ENCODE measurements at places on chromosomes 4 and X.

DNA sequence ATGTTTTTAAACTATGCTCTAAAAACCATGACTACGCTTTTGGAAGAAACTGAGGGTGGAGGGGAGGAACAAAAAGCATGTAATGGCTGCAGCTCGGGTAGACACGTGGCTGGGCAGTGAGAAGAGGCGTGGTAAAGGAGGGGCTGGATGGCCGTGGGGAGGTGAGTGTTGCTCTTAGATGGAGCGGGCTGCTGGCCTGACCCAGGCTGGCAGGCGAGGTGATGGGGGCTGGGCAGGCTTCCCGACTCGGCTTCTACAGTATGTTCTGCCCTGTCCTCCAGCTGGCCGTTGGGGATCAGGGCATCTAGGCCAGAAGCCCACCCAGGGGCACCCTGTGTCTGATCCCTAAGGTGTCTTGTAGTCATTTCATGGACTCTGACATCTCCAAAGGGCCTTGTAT, 60.7 kb downstream of the EFHC2 start:
- DNase-seq, result no peak

DNA sequence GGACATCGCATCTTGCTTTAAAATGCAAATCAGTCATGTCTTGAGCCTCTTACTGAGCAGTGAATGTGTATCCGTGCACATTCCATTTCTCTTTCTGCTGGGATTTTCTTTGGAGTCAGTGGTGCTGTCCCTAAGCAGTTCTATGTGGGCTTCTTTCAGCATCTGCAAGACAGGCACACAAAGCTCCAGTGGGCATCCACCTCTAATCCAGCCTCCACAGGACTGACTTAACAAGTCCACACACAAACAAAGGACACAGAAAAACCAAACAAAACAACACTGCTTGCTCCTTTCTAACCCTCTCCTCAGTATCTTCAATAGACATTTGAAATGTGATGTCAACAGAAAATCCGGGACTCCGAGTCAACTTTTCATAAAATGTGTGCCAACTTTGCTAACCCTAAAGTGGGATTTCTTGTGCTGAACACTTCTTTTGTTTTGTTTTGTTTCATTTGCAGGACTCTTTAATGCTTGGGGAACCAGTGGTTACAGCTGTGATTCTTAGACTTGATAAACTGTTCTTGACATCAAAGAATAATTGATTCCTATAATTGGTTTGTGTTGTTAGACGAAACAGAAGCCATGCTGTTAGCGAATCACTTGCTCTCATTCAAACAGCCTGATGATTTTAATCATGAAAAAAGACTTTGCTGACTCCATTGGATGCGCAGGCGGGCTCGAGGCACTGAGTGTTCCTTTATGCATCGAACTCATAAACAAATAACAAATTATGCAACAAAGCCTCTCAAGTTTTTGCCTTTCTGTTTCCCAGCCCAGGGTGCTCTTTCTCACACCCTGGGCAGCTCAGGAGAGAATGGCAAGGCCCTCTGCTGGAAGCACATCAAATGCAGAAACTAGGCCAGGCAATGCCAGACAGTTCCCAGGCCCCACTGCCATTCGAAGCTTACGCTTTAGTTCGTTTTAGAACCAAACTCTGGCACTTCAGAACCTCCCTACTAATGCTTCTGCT, 20.1 kb downstream of the ETNPPL start:
- no peak for DNase-seq

GRCh38 chr4:121860121-121860520, 10.2 kb downstream of the BBS7 start:
- no peak for DNase-seq

DNA sequence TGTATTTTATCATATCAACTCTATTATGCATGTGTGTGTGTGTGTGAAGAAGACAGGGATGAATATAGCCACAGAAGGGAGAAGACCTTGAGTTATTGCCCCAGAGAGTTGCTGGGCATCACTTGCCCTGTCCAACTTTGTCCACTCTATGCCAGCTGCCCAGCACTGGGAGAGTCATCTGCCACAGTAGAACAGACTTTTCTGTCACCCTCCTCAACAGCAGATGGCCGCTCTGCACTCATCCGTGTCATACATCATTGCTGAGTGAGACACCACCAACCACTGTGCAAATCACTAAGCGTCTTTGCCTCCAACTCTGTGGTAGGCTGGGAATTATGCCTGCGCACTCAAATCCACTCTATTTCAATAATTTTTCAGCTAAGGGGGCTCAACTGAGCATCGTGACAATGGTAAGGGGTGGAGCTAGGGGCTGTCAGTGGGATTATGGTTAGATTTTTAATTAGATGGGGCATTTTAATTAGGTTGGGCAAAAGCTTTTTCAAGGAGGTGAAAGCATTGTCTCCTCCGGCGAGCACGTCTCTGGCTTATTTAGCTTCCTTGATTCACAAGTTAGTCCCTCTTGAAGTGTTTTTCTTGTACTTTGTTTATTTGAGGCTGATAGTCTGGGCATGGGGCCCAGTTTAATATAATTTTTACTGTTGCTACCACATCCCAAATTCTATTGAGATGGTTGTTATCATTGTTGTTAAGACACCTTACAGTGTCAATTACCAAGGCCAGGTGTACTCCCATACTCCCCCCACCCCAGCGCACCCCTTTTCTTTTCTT, 100.1 kb upstream of the KLF3 start:
- no peak for DNase-seq

GRCh38 chr4:10534820-10535219, 77.6 kb upstream of the ZNF518B start:
- DNase-seq, result no peak

DNA sequence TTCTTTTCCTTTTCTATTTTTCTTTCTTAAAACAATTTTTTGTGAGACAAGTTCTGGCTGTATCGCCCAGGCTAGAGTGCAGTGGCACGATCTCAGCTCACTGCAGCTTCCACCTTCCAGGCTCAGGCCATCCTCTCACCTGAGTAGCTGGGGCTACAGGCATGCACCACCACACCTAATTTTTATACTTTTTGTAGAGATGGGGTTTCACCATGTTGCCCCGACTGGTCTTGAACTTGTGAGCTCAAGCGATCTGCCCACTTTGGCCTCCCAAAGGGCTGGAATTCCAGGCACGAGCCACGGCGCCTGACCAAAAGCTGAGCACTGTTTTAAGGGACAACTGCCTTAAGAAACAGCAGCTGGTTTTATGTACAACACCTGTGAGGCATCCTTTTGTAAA, 9.3 kb upstream of the NAT8L start:
- no peak for DNase-seq

- DNase-seq, result no peak
These were observed 166.5 kb upstream of the SLIT2 start for GRCh38 chr4:20085156-20085555.

DNA sequence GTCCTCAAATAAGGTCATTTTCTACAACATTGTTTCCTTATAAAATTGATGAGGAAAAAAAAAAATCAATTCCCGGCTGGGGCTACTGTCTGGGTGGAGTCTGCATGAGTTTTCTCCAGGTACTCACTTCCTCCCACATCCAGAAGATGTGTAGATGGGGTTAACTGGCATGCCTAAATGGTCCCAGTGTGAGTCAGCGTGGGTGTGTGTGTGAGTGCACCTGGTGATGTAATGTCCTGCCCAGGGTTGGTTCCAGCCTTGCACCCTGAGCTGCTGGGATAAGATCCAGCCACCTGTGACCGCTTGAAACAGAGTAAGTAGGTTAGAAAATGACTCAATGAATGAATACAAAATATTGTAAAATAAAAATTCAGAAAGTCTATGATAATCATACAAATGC, 11.1 kb downstream of the USP26 start:
- DNase-seq, result no peak

DNA sequence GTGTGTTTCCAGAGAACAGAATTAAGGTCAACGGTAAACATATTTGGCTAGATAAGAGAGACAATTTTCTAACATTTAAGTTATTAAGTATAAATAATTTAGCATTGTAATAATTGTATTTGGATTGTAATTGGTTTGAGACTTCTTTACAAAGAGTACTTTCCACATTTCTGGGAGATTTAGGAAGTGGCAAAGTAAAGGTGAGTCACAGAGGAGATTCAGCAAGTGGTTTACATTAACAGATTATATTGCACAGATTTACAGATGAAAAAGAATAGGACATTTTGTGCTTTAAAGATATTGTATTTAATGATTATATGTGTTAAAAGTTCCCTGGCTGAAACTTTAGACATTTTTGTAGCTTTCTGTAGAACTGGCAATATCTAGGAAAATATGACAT, 584.4 kb upstream of the AADAT start:
- no peak for DNase-seq

DNA sequence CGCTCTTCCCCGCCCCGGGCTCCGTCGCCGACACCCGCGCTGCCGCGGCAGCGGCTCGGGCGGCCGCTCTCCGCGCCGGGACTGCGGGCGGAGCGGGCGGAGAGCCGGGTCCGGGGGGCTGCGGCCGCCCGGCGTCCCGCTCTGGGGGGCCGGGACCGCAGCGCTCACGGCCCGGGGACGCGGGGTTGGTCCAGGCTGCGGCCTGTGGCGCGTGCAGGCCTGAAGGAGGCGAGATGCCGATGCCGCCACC, 492 bp downstream of the GALNT7 start:
- DNase-seq, result no peak

DNA sequence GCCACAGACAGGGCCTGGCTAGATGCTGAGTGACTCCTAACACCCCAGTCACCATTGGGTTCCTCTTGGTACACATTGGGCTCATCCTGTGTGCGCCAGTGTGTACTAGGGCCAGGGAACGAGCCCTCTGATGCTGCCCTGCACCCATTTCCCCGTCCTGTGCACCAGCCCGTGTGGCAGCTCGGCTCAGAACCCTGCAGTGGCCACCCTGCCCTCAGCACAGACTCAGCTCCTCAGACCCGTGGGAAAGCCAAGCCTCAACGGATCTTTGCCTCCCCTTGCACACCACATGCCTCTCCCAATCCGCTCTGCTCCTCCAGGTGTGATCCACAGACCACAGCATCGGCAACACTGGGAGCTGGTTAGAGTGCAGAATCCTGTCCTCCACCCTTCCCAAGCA, 38.6 kb downstream of the EVC start:
- no peak for DNase-seq

DNA sequence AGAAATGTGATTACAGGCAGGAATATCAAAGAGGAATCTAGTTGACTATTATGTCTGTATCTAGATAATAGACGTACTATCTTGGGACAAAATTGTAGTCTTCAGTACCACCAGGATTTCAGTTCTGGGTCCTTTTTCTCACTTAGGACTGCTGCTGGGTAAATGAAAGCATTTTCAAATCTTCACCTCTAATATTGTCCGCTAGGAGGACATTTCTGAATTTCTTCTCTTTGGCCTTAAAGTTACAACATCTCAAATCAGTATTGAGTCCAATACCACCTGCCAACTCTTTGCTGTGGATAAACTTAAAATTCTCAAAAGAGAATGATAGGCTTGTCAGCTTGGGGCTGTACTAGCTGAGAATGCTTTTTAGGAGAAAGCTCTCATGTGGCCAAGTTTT, 6.0 kb downstream of the FGF16 start:
- no peak for DNase-seq

GRCh38 chr4:86924811-86925210, 10.0 kb upstream of the AFF1 start:
- no peak for DNase-seq

DNA sequence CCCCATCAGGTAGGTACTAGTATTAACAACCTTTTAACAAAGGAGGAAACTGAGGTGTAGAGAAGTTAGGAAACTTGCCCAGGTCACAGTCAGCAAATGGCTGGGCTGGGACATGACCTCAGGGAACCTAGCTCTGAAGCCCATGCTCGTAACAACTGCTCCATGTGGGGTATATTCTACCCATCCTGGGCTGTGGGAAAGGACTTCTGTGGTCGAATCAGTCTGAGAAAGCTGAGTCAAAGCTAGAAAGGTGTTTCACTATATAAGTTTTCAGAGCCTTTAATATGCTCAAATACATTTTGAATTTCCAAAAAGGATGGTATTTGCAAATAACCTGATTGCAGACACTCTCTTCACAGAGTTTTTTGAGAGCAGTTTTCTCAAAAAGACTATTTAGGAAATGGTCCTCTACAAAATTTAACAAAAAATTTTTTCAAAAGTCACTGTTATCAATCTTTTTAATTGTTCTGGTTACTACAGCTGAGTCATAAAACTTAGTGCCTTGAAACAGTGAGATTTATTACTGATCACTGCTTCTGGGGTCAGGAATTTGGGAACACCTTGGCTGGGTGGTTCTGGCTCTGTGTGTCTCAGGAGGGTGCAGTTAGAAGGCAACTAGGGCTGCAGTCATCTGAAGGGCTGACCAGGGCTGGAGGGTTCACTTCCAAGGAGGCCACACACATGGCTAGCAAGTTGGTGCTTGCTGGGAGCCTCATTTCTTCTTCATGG, 53.6 kb downstream of the NSG1 start:
- no peak for DNase-seq

GRCh38 chr4:170743633-170744032, 653.9 kb upstream of the AADAT start:
- DNase-seq, result no peak

DNA sequence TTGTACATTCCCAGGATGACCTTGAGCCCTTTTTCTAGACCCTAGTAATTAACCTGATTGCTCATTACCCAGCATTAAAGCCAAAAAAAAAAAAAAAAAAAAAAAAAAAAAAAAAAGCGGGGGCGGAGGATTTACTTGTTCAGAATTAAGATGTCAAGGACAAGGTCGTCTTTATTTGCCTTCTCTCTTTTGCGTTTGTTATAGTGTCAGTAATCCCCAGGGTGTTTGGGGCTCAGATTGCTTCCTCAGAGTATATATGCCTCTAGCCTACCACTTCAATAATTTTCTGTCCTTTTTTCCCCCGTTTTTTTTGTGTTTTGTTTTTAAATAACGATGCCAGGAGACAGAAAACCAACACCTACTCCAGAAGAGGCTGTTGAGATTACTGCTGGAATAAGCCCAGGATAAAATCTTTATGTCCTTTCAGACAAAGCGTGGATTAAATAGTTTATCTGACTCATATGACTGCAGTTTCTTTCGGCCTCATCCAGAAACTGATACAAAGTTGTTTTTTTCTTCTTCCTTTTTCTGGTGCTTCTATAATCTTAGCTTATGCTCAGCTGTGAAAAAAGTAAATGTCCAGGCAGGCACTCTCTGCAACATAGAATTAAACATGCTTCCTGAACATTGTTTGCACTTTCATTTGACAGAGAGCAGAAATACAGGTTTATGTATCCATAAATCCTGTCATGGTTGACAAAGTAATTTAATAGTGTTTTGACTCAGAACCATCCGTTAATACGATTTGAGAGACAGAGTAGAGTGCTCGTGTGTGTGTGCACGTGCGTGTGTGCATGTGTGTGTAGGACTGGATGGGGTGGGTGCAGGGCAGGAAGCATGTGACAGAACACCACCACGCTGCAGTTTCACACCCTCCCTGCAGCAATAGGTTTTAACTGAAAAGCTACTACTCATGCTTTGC, 138.6 kb downstream of the AFF1 start:
- peak; percentile 18 for DNase-seq

DNA sequence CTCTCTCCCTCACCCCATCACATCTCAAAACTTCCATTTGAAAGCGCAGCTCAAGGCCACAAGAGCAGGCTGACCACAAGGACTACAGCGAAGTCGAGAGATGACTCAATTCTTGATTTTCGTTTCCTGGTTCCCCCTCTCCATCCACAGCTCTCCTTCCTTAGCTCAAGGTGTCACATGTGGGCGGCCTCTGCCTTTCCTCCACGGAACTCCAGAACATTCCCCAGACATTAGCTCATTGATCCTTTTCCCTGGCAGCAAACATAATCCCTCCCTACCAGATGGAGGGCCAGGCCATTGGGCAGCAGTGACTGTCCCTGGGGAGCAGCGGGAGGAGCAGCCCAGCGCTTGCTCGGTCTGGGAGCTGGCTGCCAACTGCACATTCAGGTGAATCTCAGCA, 56.3 kb downstream of the CCDC149 start:
- DNase-seq, result no peak

GRCh38 chrX:50697691-50698090, 116.3 kb downstream of the SHROOM4 start:
- DNase-seq, result no peak
